ENCODE measurements at places on chromosomes 12 and 14.

- no peak for DNase-seq
Observed at GRCh38 chr12:124740691-124741137, 123.0 kb downstream of the SCARB1 start.

DNA sequence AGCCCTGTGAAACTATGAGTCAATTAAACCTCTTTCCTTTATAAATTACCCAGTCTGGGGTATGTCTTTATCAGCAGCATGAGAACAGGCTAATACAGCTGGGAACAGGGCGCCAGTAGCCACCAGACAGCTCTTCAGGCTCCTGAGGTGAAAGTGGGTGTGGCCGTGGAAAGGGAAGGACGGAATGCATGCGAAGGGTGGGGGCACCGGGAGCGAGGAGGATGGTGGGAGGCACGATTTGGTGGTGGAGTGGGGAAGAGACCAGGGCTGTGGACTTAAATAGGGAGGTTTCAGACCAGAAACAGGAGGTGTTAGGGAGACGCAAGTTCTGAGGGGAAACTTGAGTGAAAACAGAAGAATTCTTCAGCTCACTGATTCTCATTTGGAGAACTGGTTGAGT, 44.1 kb upstream of the CHST11 start:
- DNase-seq: no peak

GRCh38 chr12:124753228-124753591, 110.5 kb downstream of the SCARB1 start:
- no peak for DNase-seq

DNA sequence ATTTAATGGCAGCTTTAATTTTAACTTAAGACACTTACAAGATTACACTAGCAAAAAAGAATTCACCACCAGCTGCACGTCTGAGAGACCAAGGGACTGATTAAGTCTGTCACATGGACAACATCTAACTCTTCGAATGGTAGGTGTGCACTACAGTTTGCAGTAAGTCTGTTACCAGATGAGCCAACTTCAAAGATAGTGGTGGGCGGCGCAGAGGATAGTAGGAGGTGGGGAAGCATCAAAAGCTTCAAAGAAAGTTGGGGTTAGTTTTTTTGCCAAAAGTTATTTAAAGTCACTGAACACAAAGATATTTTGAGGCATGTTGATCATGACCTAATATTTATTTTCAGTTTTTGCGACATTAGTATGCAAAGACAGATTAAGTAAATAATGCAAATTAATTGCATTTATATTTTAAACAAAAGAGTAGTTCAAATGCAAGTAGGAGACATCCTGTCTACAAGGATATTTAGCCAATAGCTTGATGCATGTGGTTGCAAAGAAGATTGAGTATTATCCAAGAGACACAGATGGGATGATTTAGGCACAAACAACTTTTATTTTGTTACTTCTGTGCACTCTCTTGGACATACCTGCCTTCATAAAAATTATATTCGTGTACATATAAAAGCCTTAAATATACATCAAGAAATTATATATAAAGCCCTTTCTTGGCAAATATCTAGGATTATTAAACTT, 327.7 kb downstream of the BMP4 start:
- no peak for DNase-seq

DNA sequence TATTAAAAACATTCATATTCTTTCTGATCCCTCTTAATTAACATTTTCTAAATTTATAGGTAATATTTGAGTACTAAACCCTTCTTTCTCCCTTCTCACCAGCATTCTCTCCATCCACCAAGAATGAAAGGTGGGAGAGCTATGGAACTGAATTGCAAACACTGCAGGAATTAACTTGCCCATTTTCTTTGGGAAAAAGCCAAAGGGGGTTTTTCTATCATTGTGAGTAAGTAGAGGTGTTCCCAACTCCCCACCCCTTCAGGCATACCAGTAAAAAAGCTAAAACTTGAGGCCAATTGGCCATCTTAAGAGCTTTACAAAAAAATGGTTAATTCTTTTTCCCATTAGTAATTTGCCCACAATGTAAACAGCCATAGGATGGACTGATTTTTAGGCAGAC, 23.7 kb downstream of the PCNX1 start:
- DNase-seq: no peak

DNA sequence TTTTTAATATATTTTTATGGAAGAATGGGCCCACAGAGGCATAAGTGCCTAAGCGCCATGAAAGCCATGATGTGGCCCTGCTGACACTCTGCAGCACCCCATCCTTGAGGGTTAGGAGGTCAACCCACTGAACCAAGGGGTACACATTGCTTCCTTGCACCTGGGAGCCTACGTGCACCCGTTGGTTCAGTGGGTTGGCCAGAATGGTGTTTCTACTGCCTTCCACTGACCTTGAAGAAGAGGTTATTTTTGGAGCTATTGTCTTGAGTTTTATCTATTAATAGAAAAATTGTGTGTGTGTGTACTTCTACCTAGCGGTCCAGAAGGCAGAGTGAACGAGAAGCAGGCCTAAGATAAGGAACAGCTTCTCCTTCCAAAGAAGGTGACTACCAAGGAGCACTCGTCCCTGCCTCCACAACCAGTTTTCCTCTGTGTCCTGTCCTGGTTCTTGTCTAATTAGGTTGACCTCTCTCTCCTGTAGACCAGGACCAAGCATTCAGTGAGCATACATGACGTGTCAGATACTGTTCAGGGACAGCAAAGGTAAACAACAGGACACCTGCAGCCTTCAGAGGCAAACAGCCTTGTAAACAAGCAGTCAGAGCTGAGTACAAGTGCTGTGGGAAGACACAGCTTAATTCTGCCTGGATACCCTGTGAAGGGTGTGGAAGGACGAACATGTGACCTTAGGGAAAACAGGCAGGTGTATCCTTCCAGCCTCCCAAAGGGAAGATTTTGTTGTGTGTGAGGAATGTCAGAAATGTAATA, 30.4 kb upstream of the PLEK2 start:
- no peak for DNase-seq
